Activated naive CD8-positive, alpha-beta T cell treated with anti-CD3 and anti-CD28 coated beads, Interleukin-2, amount 10 ng/mL, durations not matched to agents 7 days and 5 days (primary cell): ENCODE measurements at places on chromosomes 4 and X. TPM values are rescaled to one million over a fixed set of nuclear protein-coding genes. Genes with fewer than 3 reads are reported as not detected.

The MPC1L gene
- not detected for total RNA-seq

The SLC9B1 gene
- 2.2 TPM for total RNA-seq

The GSTCD gene
- 11.2 TPM for total RNA-seq

The ARHGAP36 gene
- not detected for total RNA-seq
